Activated naive CD4-positive, alpha-beta T cell treated with anti-CD3 and anti-CD28 coated beads, Interleukin-2, amount 10 ng/mL, durations not matched to agents 7 days and 5 days (primary cell): ENCODE measurements at places on chromosomes 2 and 18.

- H3K4me1 ChIP-seq = no peaks in the 10 kb centered on the region
- no peak overlapping the region for H3K4me3 ChIP-seq
- peak; percentile 69 for DNase-seq
- H3K36me3 ChIP-seq = no peaks in the 10 kb centered on the region
Measured at GRCh38 chr2:120675460-120676130, 60.1 kb upstream of the GLI2 start.

DNA sequence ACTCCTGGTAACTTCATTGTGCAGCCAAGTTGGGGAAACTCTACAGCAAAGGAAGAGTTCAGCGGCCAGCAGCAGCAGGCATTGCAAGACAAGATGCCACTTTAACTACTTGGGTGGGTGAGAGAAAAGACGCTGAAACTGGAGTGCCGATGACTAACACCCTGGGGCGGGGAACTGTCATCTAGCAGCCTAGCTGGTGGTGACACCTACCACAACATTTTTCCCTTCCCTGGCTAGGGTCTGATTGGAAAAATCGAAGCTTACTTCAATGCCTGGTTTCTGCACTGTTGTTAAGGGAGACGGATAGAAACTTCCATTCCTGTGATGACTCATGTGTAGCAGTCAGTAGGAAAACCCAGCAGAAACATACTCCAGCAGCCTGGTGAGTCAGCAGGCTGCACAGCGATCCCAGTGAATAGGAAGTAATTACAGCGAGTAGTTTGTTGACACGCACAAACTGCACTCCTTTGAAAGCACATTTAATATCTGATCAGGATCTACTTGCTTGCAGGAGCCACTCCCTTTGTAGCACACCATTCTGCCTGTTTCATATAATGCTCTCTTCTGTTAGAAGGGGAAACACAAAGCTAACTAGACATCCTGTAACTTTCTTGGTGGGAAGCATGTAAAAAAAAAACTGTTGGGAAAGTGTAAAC lies 62.1 kb upstream of the MAPRE2 start:
- peaks cover 36% of the 10 kb centered on the region for H3K27me3 ChIP-seq
- DNase-seq = peak; percentile 50
- H3K4me1 ChIP-seq = peaks cover 26% of the 10 kb centered on the region
- no peaks in the 10 kb centered on the region for H3K36me3 ChIP-seq

GRCh38 chr18:73778032-73778359 lies 369.6 kb downstream of the FBXO15 start:
- H3K4me1 ChIP-seq = no peaks in the 10 kb centered on the region
- H3K4me3 ChIP-seq = no peak overlapping the region
- H3K27ac ChIP-seq = no peak overlapping the region
- no peaks in the 10 kb centered on the region for H3K36me3 ChIP-seq
- no peaks in the 10 kb centered on the region for H3K27me3 ChIP-seq

DNA sequence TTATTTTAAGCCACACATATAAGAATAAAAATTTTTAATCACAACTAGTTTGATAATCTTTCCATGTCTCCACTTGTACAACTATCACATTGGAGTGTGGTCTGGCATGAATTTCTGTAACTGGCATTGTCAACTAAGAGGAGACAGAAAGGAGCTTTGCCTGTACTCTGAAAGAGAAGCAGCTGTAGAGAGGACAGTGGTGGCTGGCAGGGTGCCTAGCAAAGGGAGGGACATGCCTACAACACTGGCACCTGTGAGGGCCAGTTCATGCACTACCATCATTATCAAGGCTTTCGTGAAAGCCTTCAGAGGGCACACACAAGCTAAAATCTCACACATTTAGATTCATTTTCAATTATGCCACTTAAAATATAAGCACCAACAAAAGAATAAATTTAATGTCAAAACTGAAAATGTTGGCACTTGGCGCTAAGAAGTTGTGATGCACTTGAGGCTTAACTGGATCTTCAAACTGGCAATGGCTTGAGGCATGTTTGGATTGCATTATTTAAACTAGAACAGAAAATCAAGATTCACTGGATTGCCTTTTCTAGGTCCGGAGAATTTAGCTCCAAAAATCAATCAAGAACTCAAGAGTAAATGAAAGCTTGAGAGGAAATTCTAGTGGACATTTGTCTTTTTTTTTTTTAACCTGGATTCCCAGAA lies 238.6 kb downstream of the ZNF385B start:
- H3K36me3 ChIP-seq = no peaks in the 10 kb centered on the region
- H3K4me3 ChIP-seq = no peak overlapping the region
- H3K27ac ChIP-seq = no peak overlapping the region
- H3K4me1 ChIP-seq = no peaks in the 10 kb centered on the region

DNA sequence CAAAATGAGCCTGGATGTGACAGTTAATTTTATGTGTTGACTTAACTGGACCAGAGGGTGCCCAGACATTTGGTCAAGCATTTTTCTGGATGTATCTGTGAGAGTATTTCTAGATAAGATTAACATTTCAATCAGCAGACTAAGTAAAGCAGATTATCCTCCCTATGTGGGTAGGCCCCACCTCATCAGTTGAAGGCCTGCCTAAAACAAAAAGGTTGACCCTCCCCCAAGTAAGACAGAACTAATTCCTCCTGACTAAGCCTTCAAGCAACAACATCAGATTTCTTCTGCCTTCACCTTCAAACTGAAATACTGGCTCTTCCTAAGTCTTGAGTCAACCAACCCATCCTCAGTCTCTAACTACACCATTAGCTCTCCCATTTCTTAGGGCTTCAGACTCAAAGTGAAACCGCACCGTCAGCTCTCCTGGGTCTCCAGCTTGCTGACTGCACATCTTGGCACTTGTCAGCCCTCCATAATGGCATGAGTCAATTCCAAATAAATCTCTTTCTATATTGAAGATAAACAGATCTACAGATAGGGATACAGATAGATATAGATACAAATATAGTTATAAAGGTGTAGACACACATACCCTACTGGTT lies 47.9 kb downstream of the MEMO1 start:
- H3K27me3 ChIP-seq = no peaks in the 10 kb centered on the region
- peaks cover 37% of the 10 kb centered on the region for H3K4me1 ChIP-seq
- peaks cover 13% of the 10 kb centered on the region for H3K36me3 ChIP-seq
- H3K4me3 ChIP-seq = no peak overlapping the region
- DNase-seq = peak; percentile 29
- no peak overlapping the region for H3K27ac ChIP-seq

DNA sequence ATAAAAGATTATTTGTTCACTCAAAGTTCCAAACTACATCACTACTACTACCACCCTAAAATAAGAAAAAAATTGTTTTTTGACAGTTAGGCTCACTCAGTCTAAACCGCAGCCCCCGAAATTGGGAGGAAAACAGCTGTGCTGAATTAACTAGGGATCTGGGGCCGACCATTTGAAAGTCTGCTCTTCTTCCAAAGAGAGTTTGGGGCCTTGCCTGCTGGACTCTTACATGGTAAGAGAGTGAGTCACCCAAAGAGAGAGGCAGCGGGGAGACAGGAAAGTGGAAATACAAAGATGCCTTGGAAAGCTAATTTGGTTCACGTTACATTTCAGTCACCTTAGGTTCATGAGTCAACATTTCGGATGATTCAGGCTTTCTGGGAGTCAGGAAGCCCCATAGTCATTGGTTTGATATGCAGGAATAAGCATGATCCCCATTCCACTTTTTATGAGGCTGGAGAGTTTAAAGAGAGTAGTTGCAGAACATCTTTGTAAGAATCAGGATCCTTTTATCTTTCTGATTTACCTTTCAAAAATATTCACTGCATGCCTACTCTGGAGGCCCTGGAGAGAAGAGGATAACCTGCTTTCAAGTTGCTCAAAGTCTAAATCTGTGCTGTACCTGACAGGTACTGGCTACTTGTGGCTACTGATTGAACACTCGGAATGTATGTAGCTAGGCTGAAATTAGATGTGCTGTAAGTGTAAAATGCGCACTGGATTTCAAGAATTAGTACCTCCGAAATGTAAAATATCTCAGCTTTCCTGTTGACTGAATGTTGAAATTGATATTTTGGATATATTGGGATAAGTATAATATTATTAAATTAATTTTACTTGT lies 995 bp upstream of the RTN4 start:
- H3K27me3 ChIP-seq = no peaks in the 10 kb centered on the region
- H3K36me3 ChIP-seq = peaks cover 2% of the 10 kb centered on the region
- peaks cover 63% of the 10 kb centered on the region for H3K4me1 ChIP-seq
- H3K4me3 ChIP-seq = peak overlapping the region; percentile 96
- DNase-seq = peak; percentile 35

GRCh38 chr2:173058673-173059072 lies 17.0 kb upstream of the MAP3K20 start:
- no peak for DNase-seq
- H3K27ac ChIP-seq = no peak overlapping the region
- no peak overlapping the region for H3K4me3 ChIP-seq
- no peaks in the 10 kb centered on the region for H3K36me3 ChIP-seq

GRCh38 chr18:23585007-23585871 lies 1.1 kb downstream of the NPC1 start:
- peak overlapping the region; percentile 97 for H3K27ac ChIP-seq
- DNase-seq = peak; percentile 24
- peaks cover 44% of the 10 kb centered on the region for H3K4me1 ChIP-seq
- H3K36me3 ChIP-seq = peaks cover 29% of the 10 kb centered on the region

DNA sequence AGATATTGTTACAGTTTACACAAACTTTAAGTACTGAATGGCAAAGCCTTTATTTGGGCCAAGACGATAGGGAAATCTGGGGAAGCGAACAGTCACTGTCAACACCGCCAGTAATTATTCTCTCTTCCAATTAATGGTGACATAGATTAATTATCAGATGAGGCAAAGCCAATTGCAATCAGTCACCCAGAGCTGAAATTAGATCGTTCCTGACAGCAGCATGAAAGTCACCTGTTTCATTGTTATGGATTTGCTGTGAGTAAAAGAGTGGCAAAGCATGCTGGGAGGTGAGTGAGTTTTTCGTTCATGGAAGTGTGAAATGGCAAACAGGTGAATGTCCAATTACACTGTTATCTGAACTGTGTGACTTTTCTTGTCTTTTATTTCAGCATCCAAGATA lies 164.8 kb upstream of the KLHL14 start:
- no peaks in the 10 kb centered on the region for H3K4me1 ChIP-seq
- H3K27ac ChIP-seq = no peak overlapping the region
- H3K36me3 ChIP-seq = no peaks in the 10 kb centered on the region
- no peaks in the 10 kb centered on the region for H3K27me3 ChIP-seq

- H3K27me3 ChIP-seq = no peaks in the 10 kb centered on the region
- no peak for DNase-seq
- H3K36me3 ChIP-seq = no peaks in the 10 kb centered on the region
- H3K27ac ChIP-seq = no peak overlapping the region
- H3K4me1 ChIP-seq = no peaks in the 10 kb centered on the region
Measured at GRCh38 chr18:45539491-45539891, 75.8 kb upstream of the SLC14A2 start.

GRCh38 chr2:222318712-222319585 lies 20.2 kb upstream of the PAX3 start:
- no peak overlapping the region for H3K27ac ChIP-seq
- peak overlapping the region; percentile 67 for H3K4me3 ChIP-seq
- H3K4me1 ChIP-seq = peaks cover 13% of the 10 kb centered on the region
- H3K27me3 ChIP-seq = peaks cover 48% of the 10 kb centered on the region
- no peak for DNase-seq

- H3K4me1 ChIP-seq = peaks cover 19% of the 10 kb centered on the region
- H3K4me3 ChIP-seq = no peak overlapping the region
- peak; percentile 8 for DNase-seq
Measured at GRCh38 chr2:109242654-109243331, 113.8 kb downstream of the SH3RF3 start.

DNA sequence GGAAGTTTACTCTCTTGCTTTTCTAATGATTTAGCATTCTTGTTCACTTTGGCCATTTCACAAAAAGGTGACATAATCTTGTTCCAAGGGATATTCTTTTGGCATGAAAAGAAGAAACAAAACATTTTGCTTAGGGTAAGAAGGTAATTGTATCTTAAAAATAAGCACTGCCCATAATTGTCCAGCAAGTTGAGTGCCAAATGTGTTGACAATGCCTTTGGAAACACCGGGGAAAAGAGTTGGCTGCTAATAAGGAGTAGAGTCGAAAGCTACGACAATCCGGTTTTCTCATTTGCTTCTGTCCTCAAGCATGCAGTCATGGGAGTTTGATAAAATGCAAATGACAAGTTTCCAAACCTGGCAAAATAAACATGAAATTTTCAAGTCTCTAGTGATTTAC lies 27.3 kb downstream of the ITGAV start:
- no peak overlapping the region for H3K27ac ChIP-seq
- no peaks in the 10 kb centered on the region for H3K4me1 ChIP-seq
- DNase-seq = no peak
- no peaks in the 10 kb centered on the region for H3K36me3 ChIP-seq
- no peak overlapping the region for H3K4me3 ChIP-seq
- H3K27me3 ChIP-seq = no peaks in the 10 kb centered on the region

DNA sequence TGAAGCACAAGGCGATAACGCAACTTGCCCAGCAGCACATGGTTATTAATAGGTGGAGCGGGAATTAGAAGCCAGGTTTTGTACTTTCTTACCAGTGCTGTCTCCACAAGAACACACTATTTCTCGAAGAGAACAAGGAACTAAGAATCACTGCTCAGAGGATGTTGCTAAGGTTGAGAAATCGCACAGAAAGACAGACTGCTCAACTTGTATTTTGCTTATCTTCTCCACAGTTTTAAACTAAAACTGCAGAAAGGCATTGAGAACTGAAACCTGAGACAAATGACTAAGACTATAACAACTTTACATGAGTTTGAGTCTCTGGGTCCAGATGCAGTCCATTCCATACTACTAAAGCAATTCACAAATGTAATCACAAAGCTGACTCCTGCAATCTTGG lies 6.2 kb downstream of the PRKD3 start:
- H3K4me1 ChIP-seq = peaks cover 23% of the 10 kb centered on the region
- DNase-seq = no peak
- H3K36me3 ChIP-seq = peaks cover 6% of the 10 kb centered on the region
- no peak overlapping the region for H3K4me3 ChIP-seq
- H3K27ac ChIP-seq = no peak overlapping the region

DNA sequence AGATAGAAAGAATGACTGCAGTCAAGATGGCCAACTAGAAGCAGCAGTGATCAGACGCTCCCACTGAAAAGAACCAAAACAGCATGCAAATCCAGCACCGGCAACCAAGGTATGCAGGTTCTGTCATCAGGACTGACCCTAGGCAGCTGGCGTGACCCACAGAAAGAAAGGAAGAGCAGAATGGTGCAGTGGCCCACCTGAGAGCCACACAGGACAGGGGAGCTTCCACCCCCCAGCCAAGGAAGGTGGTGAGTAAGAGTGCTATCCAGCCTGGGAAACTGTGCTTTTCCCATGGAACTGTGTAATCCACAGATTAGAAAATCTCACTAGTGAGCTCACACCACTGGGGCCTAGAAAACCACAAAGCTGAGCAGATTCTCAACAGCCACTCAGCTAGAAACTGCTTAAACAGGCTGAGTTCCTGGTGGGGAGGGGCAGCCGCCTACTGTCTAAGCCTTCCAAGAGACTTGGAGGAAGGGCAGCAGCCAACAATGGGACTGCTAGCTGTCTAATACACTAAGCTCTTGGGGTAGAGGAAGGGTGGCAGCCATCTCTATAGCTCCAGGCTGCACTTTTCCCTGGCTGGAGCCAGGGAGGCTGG lies 127.9 kb downstream of the EVA1A start:
- H3K27me3 ChIP-seq = peaks cover 4% of the 10 kb centered on the region
- no peak overlapping the region for H3K27ac ChIP-seq
- no peak overlapping the region for H3K4me3 ChIP-seq
- no peaks in the 10 kb centered on the region for H3K4me1 ChIP-seq
- no peak for DNase-seq

GRCh38 chr2:25649786-25650185 lies 23.6 kb downstream of the DTNB start:
- no peak overlapping the region for H3K27ac ChIP-seq
- peaks cover 20% of the 10 kb centered on the region for H3K36me3 ChIP-seq
- H3K4me3 ChIP-seq = no peak overlapping the region
- DNase-seq = no peak
